ENCODE measurements at places on chromosomes 4 and X.

GRCh38 chrX:112662559-112663427, 16.9 kb downstream of the LHFPL1 start:
- no peak for DNase-seq

DNA sequence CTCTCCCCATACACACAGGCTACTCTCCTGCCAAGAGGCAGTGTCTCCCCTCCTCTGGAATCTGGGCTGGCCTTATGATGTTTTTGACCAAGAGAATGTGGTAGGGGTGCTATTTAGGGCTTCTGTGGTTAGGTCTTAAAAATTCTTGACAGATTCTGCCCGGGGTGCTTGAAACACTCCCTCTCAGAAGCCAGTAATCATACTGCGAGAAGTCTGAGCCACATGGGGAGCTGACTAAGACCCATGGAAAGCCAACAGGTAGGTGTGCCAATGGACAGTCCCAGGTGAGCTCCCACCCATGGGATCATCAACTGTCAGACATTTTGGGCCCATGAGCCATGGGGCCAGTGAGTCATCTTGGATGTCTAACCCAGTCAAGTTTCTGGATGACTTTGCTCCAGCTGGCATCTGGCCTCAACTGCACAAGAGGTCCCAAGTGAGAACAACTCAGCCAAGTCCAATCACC, 315.7 kb downstream of the FBXW7 start:
- DNase-seq, result no peak

- DNase-seq, result no peak
Observed at GRCh38 chr4:6910960-6911874, 1.6 kb downstream of the TBC1D14 start.

DNA sequence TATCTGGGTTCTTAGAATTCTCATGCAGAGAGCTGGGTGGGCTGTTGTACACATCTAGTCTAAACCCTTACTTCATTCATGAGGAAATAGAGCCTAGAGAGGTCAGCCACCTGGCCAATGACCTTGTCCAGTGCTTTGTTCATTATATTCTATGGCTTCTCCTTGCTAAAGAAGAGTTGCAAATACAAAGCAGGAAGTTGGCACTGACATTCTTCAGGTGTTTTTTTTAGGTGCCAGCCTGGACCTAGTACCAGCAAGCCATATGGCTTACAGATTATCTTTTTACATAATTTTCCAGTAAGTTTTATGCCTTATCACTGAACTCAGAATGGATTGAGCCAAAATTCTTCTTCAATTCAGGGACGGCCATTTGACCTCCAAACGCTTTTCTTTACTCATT, 54.7 kb upstream of the PGM2 start:
- DNase-seq, result no peak

- no peak for DNase-seq
Observed at GRCh38 chr4:184506527-184507121, 32.3 kb upstream of the IRF2 start.

- peak; percentile 69 for DNase-seq
Observed at GRCh38 chr4:24471486-24472160, 112.7 kb downstream of the DHX15 start.

- no peak for DNase-seq
Observed at GRCh38 chr4:184962125-184962638, 56.1 kb upstream of the HELT start.

- no peak for DNase-seq
Observed at GRCh38 chr4:59869559-59869958, 1330.6 kb upstream of the ADGRL3 start.

GRCh38 chr4:136246876-136247275, 1285.4 kb downstream of the PCDH18 start:
- DNase-seq, result no peak

DNA sequence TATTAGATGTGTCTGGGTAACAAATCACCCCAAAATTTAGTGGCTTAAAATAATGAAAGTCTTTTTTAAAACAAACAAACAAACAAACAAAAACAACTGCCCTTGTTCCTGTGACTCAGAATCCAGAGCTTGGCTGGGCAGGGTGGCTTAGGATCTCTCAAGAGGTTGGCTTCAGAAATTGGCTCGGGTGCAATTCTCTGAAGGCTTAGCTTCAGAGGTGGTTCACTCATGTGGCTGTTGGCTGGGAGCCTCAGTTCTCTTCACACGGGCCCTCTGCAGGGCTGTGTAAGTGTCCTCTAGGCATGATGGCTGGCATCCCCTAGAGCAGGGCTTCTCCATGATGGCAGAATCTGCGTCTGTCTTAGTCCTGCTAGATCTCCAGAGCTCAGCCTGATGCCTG, 179.9 kb upstream of the BCOR start:
- DNase-seq, result no peak

- no peak for DNase-seq
Observed at GRCh38 chr4:13547485-13548041, 3.3 kb upstream of the NKX3-2 start.

GRCh38 chr4:132642016-132642817, 506.9 kb upstream of the PCDH10 start:
- no peak for DNase-seq

GRCh38 chrX:69896046-69896445, 153.7 kb downstream of the AWAT2 start:
- DNase-seq, result no peak

DNA sequence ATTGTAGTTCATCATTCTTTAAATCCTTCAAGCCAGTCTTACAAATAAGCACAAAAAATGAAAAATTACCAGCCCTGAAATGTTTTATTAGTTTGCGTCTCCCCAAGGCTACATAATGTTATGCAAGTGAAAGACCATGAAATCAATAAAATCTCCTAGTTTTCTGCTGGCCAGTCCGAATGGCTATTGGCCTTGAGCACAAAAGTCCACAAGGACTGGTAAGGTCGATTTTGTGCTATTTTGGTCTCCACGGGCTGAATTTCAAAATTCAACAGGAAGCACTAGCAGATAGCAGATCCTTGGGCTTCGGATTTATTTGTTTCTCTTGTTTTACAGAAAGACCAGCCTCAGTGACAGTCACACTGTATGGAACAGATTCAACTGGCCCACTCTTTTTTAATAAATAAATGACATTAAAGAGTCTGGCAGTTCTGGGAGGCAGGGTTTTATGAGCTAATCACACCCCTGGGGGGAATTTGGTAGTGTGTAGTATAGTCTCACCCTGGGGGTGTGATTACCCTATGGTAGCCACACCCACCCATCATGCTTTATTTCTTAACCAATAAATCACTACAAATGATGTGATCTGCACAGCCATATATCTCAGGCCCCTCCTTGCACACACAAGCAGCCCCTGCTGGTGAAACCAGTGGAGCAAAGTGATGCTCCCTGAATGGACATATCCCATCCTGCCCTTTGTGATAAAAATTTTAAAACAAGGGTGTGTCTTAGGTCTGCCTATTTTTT, 51.1 kb upstream of the TMEM33 start:
- no peak for DNase-seq

DNA sequence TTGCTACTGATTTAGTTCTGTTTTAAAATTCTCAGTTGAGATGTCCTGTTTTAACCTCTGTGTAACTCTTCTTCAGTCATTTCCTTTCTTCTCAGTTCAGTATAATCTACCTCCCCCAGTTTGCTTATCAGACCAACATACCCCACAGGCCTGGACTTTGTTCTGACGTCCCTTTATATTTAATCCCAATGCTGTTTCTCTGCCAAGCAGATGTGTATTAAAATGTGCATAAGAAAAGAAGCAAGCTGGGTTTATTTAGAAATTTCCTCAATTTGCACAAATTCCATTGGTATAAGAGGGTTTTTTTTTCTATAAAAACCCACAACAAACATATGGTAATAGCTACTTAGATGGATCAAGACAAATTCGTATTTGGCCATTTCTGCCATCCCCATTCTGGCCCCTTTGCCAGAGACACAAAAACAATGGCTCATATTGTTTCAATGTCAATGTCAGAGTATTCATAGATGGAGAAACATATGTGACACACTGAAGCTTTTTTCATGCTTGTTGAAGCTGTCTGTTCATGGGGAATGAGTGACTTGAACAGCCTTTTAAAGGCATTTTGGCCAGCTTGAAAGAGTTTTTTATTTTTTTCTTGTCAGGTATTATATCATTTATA, 24.5 kb downstream of the HCCS start:
- no peak for DNase-seq

GRCh38 chr4:158816955-158817354, 48.1 kb downstream of the FNIP2 start:
- no peak for DNase-seq

DNA sequence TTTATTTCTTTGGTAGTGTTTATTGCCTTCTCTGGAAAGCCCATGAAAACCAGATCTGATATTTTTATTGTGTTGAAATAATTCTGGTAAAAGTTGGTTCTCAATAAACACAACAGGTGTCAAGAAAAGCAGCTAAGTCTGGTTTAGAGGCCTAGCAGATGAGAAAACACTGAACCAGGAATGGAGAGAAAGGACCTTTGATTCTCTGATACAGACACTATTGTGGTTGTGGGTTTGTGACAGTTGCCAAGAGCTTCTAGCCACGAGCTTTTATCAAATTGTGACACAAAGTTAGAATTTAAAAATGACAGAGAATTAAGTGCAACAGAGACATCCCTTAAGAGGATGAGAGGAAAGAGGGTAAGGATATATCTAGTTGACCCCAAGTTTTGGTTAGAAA, 42.6 kb downstream of the DDIT4L start:
- no peak for DNase-seq

- no peak for DNase-seq
Observed at GRCh38 chrX:139298437-139298836, 232.1 kb upstream of the F9 start.

DNA sequence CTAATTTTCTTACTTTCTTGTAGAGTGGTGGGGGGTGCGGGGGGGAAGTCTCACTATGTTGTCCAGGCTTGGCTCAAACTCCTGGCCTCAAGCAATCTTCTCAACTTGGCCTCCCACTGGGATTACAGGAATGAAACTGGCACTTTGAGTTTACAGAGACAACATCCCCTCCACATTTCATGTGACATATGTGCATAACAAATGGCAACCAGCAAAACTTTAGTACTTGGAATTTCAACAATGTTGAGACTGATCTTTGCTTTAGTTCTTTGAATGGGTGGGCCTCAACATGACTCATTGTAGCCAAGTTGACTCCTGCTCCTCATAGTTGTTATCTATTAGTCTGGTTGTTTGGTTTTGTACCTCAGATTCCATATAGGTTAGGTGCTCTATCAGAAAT, 11.4 kb upstream of the FMR1 start:
- no peak for DNase-seq
